ENCODE measurements at places on chromosomes 4 and X.

GRCh38 chr4:169253904-169254303 is 16.9 kb downstream of the SH3RF1 start:
- no peak for DNase-seq

GRCh38 chrX:11375614-11376119 is 82.5 kb downstream of the AMELX start:
- no peak for DNase-seq

GRCh38 chrX:115690511-115691216 is 129.7 kb downstream of the PLS3 start:
- peak; percentile 44 for DNase-seq

- no peak for DNase-seq
These were observed 23.8 kb downstream of the VSIG4 start for GRCh38 chrX:66015900-66016689.

GRCh38 chr4:55395218-55395528 is 584 bp upstream of the TMEM165 start:
- no peak for DNase-seq

Data from Jurkat, Clone E6-1 (cell line).